GM23338 (cell line): ENCODE measurements at places on chromosomes 12 and 14. TPM values are rescaled to one million over a fixed set of nuclear protein-coding genes. Genes with fewer than 3 reads are reported as not detected.

DNA sequence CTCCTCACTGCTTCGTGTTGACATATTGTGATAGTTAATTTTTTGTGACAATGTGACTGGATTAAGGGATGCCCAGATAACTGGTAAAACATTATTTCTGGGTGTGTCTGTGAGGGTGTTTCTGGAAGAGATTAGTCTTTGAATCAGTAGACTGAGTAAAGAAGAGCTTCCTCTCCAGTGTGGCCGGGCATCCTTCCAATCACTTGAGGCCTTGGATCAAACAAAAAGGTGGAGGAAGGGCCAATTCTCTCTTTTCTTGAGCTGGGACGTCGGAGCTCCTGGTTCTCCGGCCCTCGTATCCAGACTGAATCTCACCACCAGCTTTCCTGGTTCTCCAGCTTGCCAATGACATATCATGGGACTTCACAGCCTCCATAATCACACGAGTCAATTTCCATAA lies 240.4 kb downstream of the CHST11 start:
- H3K36me3 ChIP-seq: no peaks in the 10 kb centered on the region
- peaks cover 15% of the 10 kb centered on the region for H3K4me1 ChIP-seq
- H3K4me3 ChIP-seq: no peak overlapping the region

GRCh38 chr14:35420036-35420811 lies 15.7 kb upstream of the NFKBIA start:
- H3K27me3 ChIP-seq: no peaks in the 10 kb centered on the region
- DNase-seq: no peak
- H3K36me3 ChIP-seq: no peaks in the 10 kb centered on the region
- no peak overlapping the region for H3K4me3 ChIP-seq
- no peak overlapping the region for H3K27ac ChIP-seq

DNA sequence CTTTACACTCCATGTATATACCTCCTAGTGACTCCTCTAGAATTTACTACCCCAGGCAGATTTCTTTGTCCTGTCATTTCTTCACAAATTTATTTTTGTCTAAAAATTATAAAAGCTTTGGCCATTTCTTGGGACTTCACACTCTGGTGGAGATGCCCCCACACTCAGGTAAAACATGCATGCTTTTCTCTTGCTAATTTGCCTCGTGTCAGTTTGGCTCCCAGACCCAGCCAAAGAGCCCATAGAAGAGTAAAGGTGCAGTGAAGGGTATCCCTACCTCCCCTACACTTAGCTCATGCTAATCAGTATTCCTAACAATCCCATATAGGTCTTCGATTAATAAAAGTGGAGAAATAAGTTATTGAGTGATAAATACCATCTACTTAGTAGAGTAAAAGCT lies 256.5 kb upstream of the KRR1 start:
- peaks cover 44% of the 10 kb centered on the region for H3K4me1 ChIP-seq
- H3K4me3 ChIP-seq: no peak overlapping the region
- H3K27ac ChIP-seq: no peak overlapping the region
- H3K27me3 ChIP-seq: no peaks in the 10 kb centered on the region

CEBPE gene
- not detected in 2 replicates for total RNA-seq

GRCh38 chr12:39777465-39777864 lies 157.9 kb upstream of the ABCD2 start:
- no peak overlapping the region for H3K4me3 ChIP-seq
- no peak for DNase-seq
- no peaks in the 10 kb centered on the region for H3K36me3 ChIP-seq
- no peaks in the 10 kb centered on the region for H3K27me3 ChIP-seq
- no peaks in the 10 kb centered on the region for H3K4me1 ChIP-seq
